ENCODE measurements at places on chromosomes 4 and X.

DNA sequence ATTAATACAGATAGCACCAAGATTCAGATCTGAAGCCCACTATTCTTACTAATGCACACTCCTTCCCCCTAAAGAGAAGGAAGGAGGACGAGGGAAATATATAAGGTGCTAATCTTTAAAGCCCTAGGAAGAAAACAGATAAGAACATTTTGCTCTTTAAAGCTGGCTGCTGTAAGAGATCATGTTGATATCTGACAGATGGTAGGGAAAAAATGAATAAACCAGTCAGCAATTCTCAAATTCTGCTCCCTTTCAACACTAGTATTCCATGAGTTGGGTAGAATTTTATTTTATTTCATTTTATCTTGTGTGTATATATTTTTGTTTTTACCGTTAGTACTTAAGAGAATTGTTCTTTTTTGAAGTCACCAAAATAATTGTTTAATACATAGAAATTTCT, 19.2 kb downstream of the OTC start:
- no peak for DNase-seq

GRCh38 chr4:69750346-69750745, 10.1 kb downstream of the SULT1B1 start:
- DNase-seq = no peak

- DNase-seq = no peak
Observed at GRCh38 chr4:165563851-165564250, 185.0 kb downstream of the CPE start.

DNA sequence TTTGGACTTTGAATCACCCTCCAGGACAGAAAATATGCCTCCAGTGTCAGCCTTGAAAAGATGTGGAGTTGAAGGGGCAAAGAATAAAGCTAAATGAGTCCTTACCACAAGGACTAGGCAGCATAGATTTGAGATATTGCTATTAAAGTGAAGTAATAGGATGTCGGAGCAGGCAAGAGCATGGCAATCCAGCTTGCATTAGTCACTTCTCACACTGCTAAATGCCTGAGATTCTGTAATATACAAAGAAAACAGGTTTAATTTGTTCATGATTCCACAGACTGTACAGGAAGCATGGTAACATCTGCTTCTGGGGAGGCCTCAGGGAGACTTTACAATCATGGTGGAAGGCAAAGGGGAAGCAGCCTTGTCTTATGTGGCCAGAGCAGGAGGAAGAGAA, 109.8 kb upstream of the PCDH7 start:
- DNase-seq = no peak

DNA sequence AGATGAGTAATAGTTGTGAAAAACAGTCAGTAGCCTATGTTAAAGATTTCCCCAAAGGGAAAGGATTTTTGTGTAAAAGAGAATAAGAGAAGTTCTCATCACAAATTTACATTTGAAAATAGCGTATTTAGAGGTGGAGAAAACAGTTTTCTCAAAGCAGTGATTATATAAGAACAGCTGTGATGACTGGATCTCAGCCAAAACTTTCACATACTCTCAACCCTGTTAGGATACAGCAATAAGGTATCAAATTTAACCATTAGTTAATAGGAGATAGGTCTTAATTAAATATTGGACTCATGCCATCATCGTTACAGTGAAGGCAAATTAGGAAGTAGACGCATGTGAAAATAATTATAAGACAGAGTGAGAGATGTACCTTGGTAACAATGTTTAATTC, 622.7 kb downstream of the PCDH18 start:
- DNase-seq = peak; percentile 3

GRCh38 chr4:49018718-49019295, 32.7 kb downstream of the CWH43 start:
- DNase-seq = no peak

DNA sequence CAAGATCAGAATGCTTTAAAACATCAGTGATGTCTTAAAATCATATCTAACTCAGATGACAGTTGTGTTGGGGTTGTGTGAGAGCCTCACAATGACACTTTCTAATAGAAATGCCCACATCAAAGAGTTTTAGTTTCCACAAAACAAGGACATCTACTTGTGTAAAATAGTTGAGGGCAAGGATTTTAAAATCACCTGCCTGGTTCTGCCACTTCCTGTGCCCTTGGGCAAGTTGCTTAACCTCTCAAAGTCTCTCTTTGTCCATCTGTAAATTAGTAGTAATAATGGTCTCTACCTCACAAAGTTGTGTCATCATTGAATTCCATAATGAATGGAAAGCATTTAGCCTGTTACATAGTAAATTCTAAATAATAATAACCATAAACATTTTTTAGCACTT, 41.9 kb upstream of the RELL1 start:
- DNase-seq = no peak

GRCh38 chr4:165953181-165953580, 80.1 kb downstream of the TLL1 start:
- no peak for DNase-seq

DNA sequence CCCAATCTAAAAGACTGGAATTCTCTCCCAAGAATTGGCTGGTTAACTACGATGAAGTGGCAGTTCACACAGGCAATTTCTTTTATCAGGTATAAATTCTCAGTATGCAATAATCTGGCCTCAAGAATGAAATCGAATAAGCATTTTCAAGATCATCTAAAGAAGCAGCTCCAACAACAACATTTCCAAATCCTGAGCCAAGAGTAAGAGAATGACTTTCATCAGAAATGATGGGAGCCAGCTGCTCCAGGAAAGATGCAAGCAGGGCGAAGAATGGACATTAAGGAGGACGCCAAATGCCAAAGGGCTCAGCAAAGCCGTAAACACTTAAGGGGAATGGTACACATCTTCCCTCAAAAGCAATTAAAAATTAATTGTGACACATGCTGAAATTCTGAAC, 12.0 kb downstream of the ADAMTS3 start:
- no peak for DNase-seq

GRCh38 chr4:120680647-120681228, 241.8 kb downstream of the PRDM5 start:
- DNase-seq = no peak

DNA sequence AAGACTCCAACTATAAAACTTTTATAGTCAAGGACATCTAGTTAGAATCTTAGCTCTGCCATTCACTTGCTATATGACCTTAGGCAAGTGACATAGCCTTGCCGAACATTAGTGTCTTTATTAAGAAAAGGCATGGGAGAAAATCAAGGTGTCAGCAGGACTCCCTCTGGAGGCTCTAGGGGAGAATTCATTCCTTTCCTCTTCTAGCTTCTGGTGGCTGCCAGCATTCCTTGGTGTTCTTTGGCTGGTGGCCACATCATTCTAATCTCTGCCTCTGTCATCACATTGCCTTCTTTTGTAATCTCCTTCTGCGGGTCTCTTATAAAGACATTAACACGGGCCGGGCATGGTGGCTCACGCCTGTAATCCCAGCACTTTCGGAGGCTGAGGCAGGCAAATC, 99.8 kb downstream of the PPP1R2C start:
- DNase-seq = peak; percentile 1

DNA sequence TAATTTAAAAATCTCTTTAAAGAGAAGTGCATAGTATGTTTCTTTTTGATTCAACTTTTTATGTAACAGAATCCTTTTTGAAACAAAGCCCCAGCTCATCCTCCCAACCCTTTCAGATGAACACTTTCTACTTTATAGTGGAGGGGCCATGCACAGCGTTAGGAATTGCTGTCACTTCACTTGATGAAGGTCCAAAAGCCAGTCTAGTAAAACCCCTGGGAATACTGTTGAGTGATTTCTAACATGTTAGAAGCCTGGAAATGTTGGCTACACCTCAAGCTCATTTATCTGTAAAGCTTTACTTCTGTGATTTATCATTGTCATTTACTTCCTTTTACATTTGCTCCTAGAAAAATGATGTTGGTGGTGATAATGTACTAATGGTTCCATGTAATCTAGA, 1608.9 kb upstream of the TENM3 start:
- DNase-seq = no peak

GRCh38 chr4:82968972-82969371, 41.7 kb downstream of the LIN54 start:
- no peak for DNase-seq

DNA sequence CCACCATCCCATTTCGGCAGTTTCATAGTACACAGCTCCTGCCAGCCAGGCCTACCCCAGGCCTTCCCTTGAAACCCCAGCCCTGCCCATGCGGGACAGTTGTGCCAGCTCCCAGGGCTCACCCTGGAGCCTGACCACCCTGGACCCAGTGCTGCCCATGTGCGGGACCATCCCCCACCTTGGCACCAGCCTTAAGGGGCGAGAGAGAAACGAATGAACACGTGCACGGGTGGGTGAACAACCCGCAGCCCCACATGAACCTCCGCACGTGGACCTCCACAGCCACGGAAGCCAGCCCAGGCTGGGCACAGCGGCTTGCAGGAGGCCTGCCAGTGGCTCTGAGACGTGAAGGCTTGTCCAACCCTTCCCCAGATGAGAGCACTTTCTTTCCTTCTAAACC, 76.0 kb upstream of the MXD4 start:
- no peak for DNase-seq

DNA sequence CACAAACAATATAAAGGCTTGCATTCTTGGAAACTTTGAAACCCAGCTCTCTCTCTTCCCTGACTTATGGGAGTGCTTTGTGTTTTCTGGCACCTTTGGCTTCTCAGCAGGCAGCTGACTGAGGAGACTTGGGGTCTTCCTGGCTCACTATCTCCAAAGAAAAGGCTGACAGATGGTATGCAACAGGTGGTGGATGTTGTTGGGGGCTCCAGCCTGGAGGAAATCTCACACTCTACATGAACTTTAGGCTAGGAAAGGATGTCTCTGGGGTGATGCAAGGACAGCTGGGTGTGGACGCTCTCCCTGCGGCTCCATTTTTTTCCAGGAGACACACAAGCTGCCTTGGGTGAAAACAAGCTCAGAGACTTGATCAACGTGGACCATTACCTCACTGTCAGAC, 67.4 kb downstream of the DNAAF6 start:
- DNase-seq = no peak

- DNase-seq = no peak
Observed at GRCh38 chr4:6475492-6476020, 3.1 kb upstream of the PPP2R2C start.

DNA sequence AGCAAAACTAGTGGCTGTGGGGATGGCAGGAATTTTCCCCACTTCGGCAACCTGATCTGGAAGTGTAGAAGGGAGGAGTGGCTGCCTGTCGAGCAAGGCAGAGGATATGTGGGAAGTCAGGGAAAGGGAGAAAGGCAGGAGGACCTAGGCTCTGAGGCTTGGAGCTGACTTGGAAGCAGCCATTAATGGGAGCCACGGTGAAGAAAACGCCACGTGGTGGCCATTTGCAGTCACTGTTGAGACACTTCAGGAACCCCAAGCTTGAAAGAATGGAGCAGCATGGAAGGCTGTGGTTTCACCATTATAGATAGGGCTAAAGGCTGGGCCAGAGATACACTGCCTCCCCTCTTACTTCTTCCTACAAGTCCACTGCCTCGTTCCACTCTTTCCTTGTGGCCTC, 41.8 kb upstream of the MAML3 start:
- no peak for DNase-seq

- DNase-seq = no peak
Observed at GRCh38 chrX:27924261-27924660, 57.0 kb downstream of the DCAF8L1 start.

DNA sequence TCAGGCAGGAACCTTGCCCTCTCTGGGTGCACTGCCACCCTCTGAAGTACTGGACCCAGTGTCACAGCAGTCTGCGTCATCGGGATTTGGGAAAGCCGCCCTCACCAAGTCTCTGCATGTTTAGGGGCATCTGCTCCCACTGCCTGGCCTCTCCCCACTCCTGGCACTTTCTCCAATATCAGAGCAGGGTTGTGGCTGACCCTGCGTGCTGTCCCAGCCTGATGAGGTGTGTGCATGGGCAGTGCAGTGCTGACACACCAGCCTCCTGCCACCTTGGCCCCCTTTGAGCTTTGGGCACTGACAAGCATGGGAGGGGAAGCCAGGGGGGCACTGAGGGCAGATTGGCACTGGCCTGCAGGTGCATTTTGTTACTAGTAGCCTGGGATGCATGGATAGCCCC, 652.5 kb downstream of the GABRG1 start:
- DNase-seq = no peak

GRCh38 chr4:2923668-2924173, 39.5 kb downstream of the NOP14 start:
- DNase-seq = no peak

DNA sequence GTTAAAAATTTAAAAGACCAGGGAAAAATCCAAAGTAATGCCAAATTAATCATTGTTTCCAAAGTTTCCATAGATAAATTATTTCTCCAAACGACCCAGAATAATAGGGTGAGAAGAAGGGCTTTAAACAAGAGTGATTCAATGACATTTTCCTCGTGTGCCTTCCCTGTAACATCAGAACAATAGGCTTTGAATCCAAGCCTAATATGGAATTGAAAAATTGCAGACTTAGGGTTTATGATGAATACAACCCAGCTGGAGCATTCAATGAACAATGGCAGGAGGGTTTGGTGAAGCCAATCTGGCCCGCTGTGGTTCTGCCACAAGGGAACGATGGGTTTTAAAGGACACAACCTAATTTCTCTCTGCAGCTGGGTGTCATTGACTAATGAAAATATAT, 94.2 kb downstream of the CBLL2 start:
- DNase-seq = no peak

- no peak for DNase-seq
Observed at GRCh38 chr4:137203601-137204000, 328.7 kb downstream of the PCDH18 start.

DNA sequence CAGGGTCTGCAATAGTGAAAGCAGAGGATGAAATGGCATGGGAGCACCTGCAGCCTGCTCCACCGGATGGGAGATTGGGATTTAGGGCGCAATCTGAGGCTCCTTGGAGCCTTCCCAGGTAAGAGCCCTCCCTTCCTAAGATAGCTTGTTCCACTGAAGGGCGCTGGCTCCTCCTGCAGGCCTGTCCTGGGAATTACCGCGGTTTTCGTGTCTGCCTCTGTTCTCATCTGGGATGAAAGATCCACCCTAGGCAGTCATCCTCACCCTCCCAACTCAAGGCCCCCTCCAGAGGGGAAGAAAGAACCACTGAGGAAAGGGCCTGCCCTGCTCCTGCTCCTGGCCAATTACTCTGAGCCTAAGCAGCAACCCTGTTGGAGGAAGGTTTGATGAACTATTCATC, 547.5 kb downstream of the SMARCA1 start:
- DNase-seq = peak; percentile 43

- no peak for DNase-seq
Observed at GRCh38 chr4:77193511-77194102, 36.6 kb downstream of the CCNG2 start.

DNA sequence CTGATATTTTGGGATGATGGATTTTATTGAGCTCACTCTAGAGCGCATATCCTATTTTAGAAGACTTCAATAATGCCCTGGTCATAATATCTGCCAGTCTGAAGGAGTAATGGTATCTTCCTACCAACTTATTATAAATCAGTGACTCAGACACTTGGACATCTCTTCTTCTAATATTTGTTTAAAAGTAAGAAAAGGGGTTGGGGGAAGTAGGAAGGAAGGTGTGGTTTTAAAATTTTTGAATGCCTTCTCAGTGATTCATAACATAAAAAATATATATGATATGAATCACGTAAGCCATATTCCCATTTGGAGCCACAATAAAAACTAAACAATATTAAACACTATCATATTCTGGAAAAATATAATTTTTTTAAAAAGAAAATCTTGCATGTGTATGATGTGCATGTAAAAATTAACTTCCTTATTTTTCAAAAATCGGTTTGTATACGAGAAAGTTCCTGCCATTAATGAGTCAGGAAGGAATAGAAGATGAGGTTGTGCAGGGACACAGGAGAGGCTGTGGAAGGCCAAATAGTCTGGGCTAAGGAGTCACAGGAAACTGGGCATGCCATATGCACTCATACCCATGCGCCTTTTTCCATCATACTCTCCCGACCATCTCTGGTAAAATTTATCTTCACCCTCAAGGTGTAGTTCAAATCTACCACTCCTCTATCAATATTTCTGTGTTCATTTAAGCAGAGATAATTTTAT, 286.5 kb downstream of the EPHA5 start:
- no peak for DNase-seq

Data from NCI-H510A treated with DMSO at 0.1 percent for 48 hours (cell line).